ENCODE measurements at places on chromosomes 2 and 18. TPM values are rescaled to one million over a fixed set of nuclear protein-coding genes. Genes with fewer than 3 reads are reported as not detected.

The ACMSD gene
- not detected for total RNA-seq

The DUSP2 gene
- total RNA-seq, result 1.7 TPM

The VWC2L gene
- not detected for total RNA-seq

The L3MBTL4 gene
- total RNA-seq, result 0.33 TPM

The CCDC102B gene
- 3.6 TPM for total RNA-seq

The SULT1C2 gene
- total RNA-seq, result not detected

The UCN gene
- total RNA-seq, result 0.38 TPM

The IL18RAP gene
- not detected for total RNA-seq

The CCDC74B gene
- total RNA-seq, result 2.9 TPM

The CXCR1 gene
- not detected for total RNA-seq

The G6PC2 gene
- total RNA-seq, result not detected

The KCTD1 gene
- 13.6 TPM for total RNA-seq

The PTPN2 gene
- 22.5 TPM for total RNA-seq

All from vein endothelial cell (primary cell).